ENCODE measurements at places on chromosomes 7 and 10.

DNA sequence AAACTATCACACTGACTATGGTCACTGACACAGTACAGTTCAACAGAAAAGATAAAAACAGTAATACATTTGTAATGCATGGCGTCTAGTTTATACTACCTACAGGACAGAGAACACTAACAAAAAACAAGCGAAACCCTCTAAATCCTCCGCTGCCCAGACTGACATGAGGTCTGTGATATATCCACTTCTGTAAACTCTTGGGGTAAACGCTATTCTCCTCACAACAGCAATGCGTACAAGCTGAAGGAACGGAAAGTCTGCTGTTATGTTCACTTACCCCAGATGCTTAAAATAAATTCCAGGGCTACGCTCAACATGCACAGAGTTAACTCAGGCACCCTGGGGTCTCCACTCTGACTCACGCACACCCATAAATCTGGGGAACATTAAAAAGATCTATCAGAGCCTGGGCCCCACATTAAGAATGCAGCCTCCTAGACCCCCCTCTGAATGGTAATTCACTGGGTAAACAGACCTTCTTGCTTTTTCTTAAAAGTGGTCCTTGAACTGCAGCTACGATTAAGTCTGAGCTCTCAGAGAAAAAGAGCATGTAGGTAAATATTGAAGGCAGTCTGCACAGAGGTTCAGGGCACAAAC lies 105.6 kb downstream of the CTBP2 start:
- no peak for DNase-seq

DNA sequence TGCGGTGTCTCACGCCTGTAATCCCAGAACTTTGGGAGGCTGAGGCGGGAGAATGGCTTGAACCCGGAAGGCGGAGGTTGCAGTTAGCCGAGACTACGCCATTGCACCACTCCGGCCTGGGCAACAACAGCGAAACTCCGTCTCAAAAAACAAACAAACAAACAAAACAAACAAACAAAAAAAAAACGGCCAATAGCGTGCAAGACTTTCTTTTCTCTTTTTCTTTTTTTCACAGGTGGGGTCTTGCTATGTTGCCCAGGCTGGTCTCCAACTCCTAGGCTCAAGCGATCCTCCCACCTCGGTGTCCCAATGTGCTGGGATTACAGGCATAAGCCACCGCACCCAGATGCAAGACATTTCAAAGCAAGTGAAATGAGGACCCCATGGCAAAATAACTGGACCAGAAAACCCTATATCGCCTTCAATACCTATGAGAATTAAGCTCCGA lies 1.6 kb downstream of the PSAP start:
- no peak for DNase-seq

DNA sequence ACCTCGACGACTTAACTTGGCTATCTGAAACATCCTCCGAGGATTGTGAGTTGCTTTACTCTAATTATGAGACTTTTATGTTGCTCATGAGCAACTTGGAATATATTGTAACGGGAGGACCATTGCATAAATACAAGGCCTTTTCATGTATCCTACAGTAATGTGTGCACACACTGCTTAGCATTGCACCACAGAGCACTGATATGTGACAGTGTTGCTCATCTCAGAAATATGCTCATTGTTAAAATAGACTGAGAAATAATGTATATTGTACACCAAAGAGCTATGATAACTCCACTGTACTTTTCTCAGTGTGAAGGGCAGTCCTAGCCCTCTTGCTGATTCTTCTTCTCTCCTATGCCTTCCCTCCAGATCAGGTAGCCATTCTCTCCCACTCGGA lies 102.8 kb upstream of the CDK13 start:
- DNase-seq = no peak

GRCh38 chr7:30476459-30477145 lies 2.0 kb downstream of the NOD1 start:
- peak; percentile 58 for DNase-seq

- DNase-seq = no peak
Observed at GRCh38 chr7:27389496-27389895, 146.9 kb downstream of the EVX1 start.

- DNase-seq = no peak
Observed at GRCh38 chr7:157458254-157458633, 121.4 kb downstream of the DNAJB6 start.

GRCh38 chr10:102147561-102147960 lies 4.6 kb upstream of the NOLC1 start:
- no peak for DNase-seq

DNA sequence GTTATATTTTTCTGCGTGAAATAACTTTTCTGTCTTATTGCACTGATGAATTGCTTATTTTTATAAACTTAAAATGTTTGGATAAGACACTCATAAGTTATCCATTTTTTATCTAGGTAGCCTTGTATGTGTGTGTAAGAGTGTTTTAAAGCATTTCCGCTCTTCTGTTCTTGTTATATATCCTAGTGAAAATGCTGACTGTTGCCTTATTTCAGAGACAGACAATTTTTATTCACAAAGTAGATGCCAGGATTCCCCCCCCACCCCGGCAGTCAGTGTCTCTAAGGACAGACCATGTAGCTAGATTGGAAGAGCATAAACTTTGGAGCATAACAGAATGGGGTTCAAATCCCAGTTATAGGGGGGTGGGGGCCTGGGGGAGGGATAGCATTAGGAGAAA lies 1.6 kb downstream of the SMC3 start:
- DNase-seq = no peak

- no peak for DNase-seq
Observed at GRCh38 chr7:134476044-134476443, 17.1 kb upstream of the AKR1B1 start.

GRCh38 chr7:146781352-146782116 lies 664.9 kb downstream of the CNTNAP2 start:
- no peak for DNase-seq

GRCh38 chr10:112669989-112670388 lies 223.0 kb downstream of the VTI1A start:
- no peak for DNase-seq

DNA sequence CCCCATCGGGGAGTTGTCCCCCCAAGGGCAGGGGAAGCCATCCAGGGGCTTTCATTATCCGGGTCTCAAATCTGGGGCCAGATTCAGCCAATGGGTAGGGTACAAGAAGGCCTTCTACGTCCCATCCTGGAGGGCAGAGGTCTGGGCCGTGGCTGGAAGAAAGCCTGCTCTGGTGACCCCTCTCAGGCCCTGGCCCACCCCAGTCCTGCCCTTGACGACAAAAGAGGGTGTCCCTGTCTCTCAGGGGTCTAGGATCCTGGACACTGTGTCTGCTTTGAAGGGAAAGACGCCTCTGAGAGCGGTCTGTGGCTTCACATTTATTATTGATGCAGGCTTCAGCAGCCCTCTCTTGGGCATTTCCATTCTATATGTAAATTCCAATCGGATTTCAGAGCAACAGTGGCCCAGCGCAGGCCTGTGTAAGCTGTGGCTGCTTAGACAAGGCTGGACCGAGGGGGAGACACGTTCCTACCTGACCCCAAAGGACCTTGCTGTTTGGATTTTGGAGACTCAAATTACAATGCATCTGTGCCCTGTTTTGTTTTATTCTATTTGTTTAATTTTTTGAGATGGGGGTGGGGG lies 83.2 kb upstream of the BAIAP2L1 start:
- DNase-seq = no peak

- DNase-seq = no peak
Observed at GRCh38 chr10:119663866-119664698, 12.9 kb downstream of the BAG3 start.

GRCh38 chr10:25692761-25693160 lies 241.3 kb upstream of the MYO3A start:
- DNase-seq = no peak

GRCh38 chr7:151386301-151387160 lies 23.3 kb downstream of the WDR86 start:
- DNase-seq = no peak

- DNase-seq = peak; percentile 5
Observed at GRCh38 chr7:3300221-3300650, 816 bp upstream of the SDK1 start.

- no peak for DNase-seq
Observed at GRCh38 chr10:112332509-112333228, 41.2 kb upstream of the ACSL5 start.

- DNase-seq = no peak
Observed at GRCh38 chr10:29922892-29923291, 136.5 kb downstream of the JCAD start.

GRCh38 chr10:6050801-6051445 lies 11.2 kb downstream of the IL2RA start:
- DNase-seq = peak; percentile 8

DNA sequence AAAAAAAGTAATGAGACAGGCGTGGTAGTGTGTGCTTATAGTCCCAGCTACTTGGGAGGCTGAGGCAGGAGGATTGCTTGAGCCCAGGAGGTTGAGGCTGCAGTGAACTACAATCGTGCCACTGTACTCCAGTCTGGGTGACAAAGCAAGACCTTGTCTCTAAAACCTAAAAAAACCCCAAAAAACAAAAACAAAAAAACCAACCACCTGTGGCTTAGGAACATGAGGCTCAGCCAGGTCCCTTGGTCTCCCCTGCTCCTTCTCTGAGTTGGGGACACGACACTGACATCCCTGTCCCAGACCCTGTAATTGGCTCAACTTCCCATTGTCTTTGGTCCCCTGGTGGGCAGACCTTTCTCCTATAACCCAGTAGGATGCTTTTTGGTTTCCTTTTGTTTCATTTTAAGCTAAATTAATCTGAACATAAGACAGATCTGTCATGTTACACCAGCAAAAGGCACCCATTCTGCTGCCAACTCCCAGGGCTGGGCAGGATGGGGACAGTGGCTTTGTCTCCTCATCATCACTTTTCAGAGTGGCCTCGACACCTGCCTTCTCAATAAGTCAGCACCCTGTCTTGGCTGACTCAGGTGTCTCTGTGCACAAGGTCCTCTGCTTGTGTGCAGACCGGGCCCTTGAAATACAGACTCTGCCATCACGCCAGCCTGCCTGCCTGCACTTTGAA lies 74.4 kb downstream of the MYL10 start:
- DNase-seq = no peak

DNA sequence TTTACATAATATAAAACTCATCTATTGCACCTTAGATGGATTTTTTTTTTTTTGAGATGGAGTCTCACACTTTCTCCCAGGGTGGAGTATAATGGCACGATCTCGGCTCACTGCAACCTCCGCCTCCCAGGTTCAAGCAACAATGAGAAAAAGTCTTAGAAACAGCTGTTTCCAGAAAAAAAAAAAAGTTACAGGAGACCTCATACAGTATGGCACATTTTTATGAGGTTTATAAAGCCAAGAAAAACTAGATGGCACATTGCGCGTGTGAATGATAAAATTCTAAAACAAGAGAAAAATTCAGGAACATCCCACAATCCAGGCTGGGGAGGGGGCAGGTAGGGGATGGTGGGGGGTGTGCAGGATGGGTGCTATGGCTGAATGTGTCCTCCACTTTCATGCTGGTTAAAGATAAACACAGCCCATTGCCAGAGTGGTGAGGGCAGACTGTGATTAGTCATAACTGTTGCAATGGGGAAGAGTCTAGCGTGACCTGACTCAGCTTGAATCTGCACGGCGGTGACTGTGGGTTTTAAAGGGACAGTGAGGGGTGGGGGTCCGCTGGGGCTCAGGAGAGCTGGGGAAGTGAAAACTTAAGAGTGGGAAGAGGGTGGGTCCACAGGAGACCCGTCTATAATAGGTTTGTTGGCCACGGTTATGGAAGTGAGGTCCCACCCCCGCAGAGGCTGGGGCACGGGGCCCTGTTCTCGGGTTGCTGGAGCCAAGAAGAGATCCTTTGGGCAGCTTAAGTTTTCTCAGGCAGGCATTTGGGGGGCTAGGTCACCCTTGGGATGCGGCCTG lies 11.9 kb upstream of the LRRC27 start:
- no peak for DNase-seq

GRCh38 chr7:132871419-132871818 lies 210.5 kb downstream of the CHCHD3 start:
- DNase-seq = no peak

GRCh38 chr7:154231732-154232131 lies 179.5 kb downstream of the DPP6 start:
- no peak for DNase-seq

GRCh38 chr7:131503639-131504038 lies 52.8 kb downstream of the PODXL start:
- no peak for DNase-seq

GRCh38 chr10:109762555-109762954 lies 160.8 kb downstream of the XPNPEP1 start:
- DNase-seq = no peak

DNA sequence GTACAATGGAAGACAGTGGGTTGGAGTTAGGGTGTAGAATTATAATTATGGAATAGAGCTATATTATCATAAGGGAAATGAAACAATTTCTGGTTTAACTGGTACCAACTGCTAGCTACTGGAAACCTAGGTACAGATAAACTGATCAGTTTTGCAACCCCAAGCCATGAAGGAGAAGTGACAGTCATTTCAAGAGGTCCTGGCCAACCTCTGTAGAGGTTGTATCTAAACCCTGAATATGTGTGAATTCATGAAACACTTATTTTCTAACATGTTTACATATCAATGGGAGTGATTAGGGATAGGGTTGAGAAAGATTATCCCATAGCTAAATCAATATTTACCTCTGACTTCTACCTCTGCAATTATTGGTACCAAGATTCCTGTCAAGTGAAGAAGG lies 29.9 kb upstream of the CC2D2B start:
- DNase-seq = no peak

- DNase-seq = no peak
Observed at GRCh38 chr7:155665079-155665956, 20.9 kb downstream of the RBM33 start.

DNA sequence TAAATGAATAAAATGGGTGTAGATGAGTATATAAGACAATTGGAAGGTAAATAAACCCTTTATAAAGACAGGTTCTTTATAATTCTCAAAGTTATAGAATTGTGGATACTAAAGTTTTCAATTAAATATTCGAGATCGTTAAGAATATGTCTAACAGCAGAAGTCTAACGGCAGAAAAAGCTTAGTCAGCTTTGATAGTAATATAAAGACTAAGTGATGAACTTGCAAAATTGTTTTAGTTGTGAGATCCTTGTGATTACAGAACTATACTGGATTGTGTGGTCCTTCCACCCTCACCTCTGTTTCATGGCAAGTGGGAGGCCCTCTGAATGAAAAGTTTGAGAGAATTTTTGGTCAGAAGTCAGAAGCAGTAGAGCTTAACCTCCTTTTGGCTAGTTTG lies 2.3 kb downstream of the THNSL1 start:
- no peak for DNase-seq

- no peak for DNase-seq
Observed at GRCh38 chr10:35562427-35562826, 42.7 kb upstream of the GJD4 start.

DNA sequence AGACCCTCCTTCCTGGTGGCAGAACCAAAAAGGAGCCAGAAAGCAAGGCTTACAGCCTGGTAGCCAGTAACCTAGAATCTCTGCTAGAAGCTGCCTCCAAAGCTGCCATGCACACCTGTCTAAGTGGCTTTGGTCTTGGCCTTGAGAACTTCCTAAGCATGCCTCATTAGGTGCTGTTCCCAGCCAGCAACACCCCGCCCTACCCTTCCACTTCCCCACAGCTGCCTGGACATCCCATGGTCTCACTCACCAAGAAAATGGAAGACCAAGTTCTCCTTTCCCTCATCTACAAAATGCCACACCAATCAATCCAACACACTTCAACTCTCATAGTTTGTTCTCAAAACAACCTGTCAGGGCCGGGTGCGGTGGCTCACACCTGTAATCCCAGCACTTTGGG lies 4.2 kb downstream of the PSAP start:
- DNase-seq = no peak
